Fibroblast of lung (primary cell): ENCODE measurements at places on chromosomes 11 and 22. TPM values are rescaled to one million over a fixed set of nuclear protein-coding genes. Genes with fewer than 3 reads are reported as not detected.

- no peak overlapping the region for H3K27ac ChIP-seq
- no peak for DNase-seq
- no peak overlapping the region for H3K4me3 ChIP-seq
Measured at GRCh38 chr22:42430528-42431125, 1.6 kb downstream of the NFAM1 start.

DNA sequence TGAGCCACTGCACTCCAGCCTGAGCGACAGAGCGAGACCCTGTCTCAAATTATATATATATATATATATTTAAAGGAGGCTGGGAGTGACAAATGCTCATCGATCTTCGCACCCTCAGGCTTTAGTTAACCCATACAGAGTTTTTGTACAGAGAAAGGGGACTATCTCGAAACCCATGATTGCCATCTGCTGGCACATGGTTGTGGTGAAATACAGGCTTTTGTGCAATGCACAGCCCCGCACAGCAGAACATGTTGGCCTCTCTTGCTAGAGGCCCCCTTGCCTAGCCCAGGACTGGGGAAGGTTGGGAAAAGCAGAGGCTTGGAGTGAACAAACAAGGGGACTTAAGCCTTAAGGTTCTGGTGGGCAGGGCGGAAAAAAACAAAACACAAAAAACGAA, 3.6 kb downstream of the MYBPC3 start:
- no peak overlapping the region for H3K4me3 ChIP-seq
- no peak overlapping the region for H3K27ac ChIP-seq
- no peaks in the 10 kb centered on the region for H3K4me1 ChIP-seq
- peaks cover 7% of the 10 kb centered on the region for H3K27me3 ChIP-seq
- no peaks in the 10 kb centered on the region for H3K36me3 ChIP-seq
- DNase-seq = no peak

DNA sequence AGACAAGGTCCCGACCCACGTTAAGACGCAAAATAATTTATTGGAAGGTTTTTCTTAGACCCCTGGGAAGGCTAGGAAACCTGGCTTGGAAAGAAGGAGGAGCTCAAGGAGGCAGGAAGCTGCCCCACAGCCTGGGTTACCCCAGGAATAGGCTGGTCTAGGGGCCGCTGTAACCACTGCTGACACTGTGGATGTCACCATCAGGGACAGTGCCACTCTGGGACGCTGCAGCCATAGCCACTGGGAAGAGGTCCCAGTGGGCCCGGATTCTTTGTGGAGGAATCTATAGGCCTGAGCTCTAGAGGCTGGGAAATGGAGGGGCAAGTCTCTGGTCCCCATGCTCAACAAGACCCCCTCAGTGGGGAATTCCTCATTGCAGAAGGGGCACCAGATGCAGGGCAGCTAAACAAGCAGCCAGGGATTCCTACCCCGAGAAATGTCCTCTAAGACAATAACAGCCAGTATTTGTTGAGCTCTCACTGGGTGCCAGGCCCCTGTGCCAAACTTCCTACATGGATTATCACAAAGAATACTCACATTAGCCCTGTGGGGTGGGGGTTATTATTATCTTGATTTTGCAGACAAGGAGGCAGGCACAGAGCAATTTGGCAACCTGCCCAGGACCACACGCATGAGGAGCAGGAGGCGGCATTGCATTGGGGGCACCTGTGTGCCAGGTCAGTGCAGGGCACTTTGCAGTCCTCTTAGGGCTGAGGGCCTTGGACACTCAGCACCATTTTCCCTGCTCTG, 19.5 kb upstream of the CHKA start:
- no peak overlapping the region for H3K4me3 ChIP-seq
- H3K4me1 ChIP-seq = no peaks in the 10 kb centered on the region

- H3K27ac ChIP-seq = no peak overlapping the region
- H3K4me3 ChIP-seq = no peak overlapping the region
- DNase-seq = no peak
- no peaks in the 10 kb centered on the region for H3K27me3 ChIP-seq
Measured at GRCh38 chr11:8784954-8785353, 102.4 kb downstream of the RPL27A start.

GRCh38 chr11:12092714-12093113, 17.7 kb upstream of the MICAL2 start:
- no peak overlapping the region for H3K27ac ChIP-seq
- no peak for DNase-seq
- H3K27me3 ChIP-seq = no peaks in the 10 kb centered on the region
- H3K4me1 ChIP-seq = peaks cover 22% of the 10 kb centered on the region

DNA sequence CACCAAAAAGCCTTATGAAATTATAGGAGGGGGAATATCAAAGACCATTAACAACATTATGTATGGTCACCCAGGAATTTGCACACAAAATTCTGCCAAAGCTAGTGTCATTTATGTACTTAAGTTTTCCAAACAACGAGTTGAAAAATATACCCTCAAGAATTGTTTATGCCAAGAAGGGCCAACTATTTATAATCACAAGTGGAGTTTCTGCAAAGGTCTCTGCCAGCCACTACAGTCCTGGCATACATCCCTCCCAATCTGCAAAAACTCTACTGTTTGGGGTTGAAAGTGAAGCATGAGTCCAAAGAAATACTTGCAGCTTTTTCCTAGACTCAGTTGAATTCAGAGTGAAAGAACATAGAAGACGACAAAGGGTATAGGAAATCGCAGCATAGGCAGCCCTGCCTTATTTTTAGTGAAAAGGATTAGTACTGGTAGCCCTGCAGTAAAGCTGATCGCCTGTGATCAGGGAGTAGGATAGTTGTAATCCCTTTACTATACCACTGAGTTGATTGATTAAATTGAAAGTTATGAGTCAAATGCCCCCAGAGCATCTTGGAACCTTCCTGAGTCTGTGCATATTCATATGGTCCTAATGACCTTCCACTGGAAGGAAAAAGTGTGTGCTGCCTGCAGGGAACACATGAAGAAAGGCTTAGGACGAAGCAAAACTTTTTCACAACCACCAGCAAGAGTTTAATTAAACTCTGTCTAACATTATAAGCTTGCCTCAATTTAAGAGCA, 144.0 kb downstream of the SPON1 start:
- no peaks in the 10 kb centered on the region for H3K36me3 ChIP-seq
- DNase-seq = no peak
- no peak overlapping the region for H3K27ac ChIP-seq
- H3K4me3 ChIP-seq = no peak overlapping the region

DNA sequence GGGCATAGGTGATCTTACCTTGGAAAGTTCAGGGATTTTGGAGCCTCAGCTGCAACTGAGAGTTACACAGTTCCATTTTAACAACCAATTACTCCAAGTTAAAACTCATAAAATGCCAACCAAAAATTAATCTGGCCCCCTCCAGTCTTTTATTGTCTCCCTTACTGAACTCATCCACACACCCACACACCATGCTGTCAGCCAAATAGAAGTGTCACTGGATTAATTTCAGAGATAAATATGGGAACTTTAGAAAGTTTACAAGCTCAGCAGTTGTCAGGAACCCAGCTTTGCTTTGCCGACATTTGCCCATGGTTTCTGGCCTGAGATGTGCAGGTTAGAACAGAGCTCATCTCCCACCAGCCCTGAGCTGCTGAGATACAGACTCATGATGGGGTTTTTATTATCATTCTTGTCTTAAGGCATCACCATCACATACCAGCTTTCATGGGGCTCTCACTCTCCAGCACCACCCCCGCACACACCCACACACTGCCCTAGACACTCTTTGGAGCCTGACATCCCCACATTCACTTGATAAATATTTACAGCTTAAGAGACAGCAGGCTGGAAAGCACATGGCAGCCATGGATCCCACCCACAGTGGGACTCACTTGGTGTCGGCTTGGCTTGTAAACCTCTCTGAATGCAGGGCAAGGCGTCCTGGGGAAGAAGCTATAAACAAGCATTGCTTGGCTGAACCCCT, 23.7 kb upstream of the CTR9 start:
- H3K4me1 ChIP-seq = peaks cover 8% of the 10 kb centered on the region
- H3K27ac ChIP-seq = no peak overlapping the region
- DNase-seq = peak; percentile 25
- H3K4me3 ChIP-seq = no peak overlapping the region
- no peaks in the 10 kb centered on the region for H3K36me3 ChIP-seq

DNA sequence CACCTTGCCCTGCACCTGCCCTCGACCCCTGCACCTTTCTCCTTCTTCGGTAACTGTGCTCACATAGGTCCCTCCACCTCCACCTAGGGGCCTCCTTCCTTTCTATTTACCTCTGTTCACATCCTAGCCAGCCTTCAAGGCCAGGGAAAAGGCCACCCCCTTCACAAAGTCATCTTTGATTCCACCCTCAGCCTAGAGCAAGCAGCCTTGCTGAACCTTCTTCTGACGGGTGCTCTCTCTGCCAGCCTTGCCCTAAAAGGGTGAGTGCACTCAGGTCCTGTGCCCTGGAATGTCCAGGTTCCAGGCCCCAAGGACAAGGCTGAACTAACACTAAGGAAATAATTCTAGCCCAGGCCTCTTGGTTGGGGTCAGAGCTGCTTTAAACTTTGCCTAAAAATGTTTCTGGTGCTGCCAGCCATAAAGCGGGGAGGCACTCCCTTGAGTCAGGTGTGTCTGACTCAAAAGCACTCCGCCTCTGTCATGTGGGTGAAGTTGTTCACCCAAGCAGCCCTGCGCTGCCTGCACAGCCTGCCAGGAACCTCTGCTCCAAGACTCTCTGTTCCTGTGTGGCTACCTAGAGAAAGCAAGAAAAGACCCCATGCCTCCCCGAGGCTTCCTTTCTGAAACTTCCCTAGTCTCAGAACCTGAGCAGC, 9.2 kb upstream of the FAM83F start:
- no peak overlapping the region for H3K4me3 ChIP-seq
- H3K27me3 ChIP-seq = peaks cover 3% of the 10 kb centered on the region
- no peak overlapping the region for H3K27ac ChIP-seq
- no peaks in the 10 kb centered on the region for H3K4me1 ChIP-seq
- DNase-seq = no peak
- no peaks in the 10 kb centered on the region for H3K36me3 ChIP-seq

The KCNJ1 gene
- total RNA-seq = under 0.01 TPM in 1 of 2 replicates, not detected in the other

The AP2A2 gene
- total RNA-seq = 19.8 and 21.6 TPM in 2 replicates

The TRMT112 gene
- 248 and 255 TPM in 2 replicates for total RNA-seq

The MOGAT2 gene
- not detected in 2 replicates for total RNA-seq
